T-cell (primary cell): ENCODE measurements at places on chromosomes 1 and 21. TPM values are rescaled to one million over a fixed set of nuclear protein-coding genes. Genes with fewer than 3 reads are reported as not detected.

GRCh38 chr1:234604495-234605398, 5.2 kb downstream of the IRF2BP2 start:
- no peaks in the 10 kb centered on the region for H3K36me3 ChIP-seq
- peak overlapping the region; percentile 87 for H3K4me3 ChIP-seq
- no peak for DNase-seq
- H3K27me3 ChIP-seq: no peaks in the 10 kb centered on the region
- peaks cover 41% of the 10 kb centered on the region for H3K4me1 ChIP-seq

DNA sequence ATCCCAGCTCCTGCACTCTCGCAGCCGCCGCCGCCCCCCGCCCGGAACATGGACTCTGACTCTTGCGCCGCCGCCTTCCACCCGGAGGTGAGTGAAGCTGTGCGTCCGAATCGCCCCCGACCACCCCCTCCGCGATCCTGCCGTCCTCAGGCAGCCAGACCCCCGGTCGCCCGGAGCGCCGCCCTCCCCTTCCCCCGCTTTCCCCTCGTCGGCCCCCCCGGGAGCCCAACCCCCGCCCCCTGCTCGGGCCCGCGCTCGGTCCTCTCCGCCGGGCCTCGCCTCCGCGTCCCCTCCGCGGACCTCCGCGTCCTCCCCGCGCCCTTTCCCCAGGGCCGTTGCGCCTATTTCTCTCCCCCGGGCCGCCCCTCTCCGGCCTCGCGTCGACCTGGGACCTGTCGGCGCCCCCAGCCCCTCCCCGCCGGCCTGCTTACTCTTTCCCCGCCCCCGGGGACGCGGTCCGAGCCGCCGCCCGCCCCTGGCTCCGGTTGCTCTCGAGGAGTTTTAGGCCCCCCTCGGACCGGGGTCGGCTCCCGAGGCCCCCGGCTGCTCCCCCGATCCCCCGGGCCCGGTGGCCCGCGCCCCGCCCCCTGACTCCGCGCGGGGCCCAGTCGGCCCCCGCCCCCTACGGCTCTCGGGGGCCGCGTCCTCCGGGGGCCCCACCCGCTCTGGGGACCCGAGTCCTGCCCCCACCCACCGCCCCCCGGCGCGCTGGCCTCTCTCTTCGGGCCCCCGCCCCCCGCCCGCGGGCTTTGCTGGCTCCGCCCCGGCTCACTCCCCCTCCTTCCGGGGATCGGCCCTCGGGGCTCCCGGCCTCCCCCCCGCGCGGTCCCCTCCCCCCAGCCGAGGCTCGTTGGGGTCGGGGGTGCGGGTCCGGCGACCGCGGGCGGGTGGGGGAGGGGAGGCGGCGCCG, 743 bp downstream of the PHF13 start:
- no peaks in the 10 kb centered on the region for H3K27me3 ChIP-seq
- H3K4me1 ChIP-seq: peaks cover 16% of the 10 kb centered on the region
- H3K4me3 ChIP-seq: peak overlapping the region; percentile 53
- peak; percentile 51 for DNase-seq
- no peak overlapping the region for H3K27ac ChIP-seq

DNA sequence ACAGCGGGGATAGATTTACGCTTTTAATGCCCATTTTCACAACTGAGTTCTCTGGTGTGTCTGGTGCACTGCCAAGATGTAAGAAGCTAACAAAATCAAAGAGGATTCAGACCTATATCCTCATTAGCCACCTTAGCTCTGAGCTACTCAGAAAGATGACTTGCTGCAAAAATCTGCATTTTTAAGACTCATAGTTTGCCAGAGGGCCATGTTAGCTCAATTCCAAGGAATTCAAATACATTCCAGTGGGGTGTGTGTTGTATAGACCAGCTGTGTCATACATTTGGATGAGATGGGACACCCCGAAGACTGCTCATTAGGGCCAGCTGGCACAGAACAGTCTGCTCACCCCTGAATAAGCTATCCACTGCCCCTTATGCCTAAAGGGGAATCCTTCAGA, 8.9 kb downstream of the DENND2D start:
- no peak overlapping the region for H3K4me3 ChIP-seq
- H3K36me3 ChIP-seq: peaks cover 99% of the 10 kb centered on the region
- DNase-seq: no peak
- peak overlapping the region; percentile 76 for H3K27ac ChIP-seq
- peaks cover 87% of the 10 kb centered on the region for H3K4me1 ChIP-seq
- no peaks in the 10 kb centered on the region for H3K27me3 ChIP-seq

- no peaks in the 10 kb centered on the region for H3K4me1 ChIP-seq
- H3K36me3 ChIP-seq: no peaks in the 10 kb centered on the region
- H3K27me3 ChIP-seq: no peaks in the 10 kb centered on the region
- H3K27ac ChIP-seq: no peak overlapping the region
- H3K4me3 ChIP-seq: no peak overlapping the region
- no peak for DNase-seq
Measured at GRCh38 chr1:33515112-33515511, 42.7 kb downstream of the ZSCAN20 start.

- no peaks in the 10 kb centered on the region for H3K36me3 ChIP-seq
- H3K27me3 ChIP-seq: no peaks in the 10 kb centered on the region
- no peak overlapping the region for H3K27ac ChIP-seq
- H3K4me1 ChIP-seq: no peaks in the 10 kb centered on the region
- no peak for DNase-seq
Measured at GRCh38 chr1:113983391-113983790, 4.1 kb downstream of the OLFML3 start.

DNA sequence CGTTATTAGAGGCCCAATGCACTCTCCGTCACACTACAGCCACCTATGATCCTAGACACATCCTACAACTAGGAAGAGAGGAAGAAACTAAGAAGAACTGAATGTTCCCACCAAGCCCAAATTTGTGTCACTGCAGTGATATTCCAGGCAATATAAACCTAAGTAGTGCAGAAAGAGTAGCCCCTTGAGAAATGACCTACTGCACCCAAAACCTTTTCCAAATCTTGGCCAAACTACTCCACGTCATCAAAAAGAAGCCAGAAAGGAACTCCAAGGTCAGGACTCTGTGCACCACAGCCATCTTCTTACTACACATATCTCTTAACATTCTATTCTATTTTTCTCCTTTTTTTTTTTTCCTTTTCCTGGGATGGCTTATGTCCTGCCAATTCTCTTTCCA, 60.2 kb downstream of the ADAMTS1 start:
- H3K27ac ChIP-seq: no peak overlapping the region
- no peaks in the 10 kb centered on the region for H3K27me3 ChIP-seq
- DNase-seq: no peak
- H3K4me3 ChIP-seq: no peak overlapping the region

DNA sequence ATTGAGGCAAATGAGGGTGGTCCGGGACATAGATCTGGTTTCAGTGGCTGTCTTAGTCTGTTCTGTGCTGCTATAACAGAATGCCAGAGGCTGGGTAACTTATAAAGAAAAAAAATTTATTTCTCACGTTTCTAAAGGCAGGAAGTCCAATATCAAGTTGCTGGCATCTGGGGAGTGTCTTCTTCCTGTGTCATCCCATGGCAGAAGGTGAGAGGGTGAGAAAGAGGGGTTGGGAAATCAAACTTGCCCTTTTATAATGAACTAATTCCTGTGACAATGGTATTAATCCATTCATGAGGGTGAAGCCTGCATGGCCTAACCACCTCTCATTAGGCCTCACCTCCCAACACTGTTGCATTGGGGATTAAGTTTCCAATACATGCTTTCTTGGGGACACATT, 3.7 kb upstream of the FGGY start:
- H3K27ac ChIP-seq: peak overlapping the region; percentile 45
- DNase-seq: no peak
- H3K36me3 ChIP-seq: no peaks in the 10 kb centered on the region

GRCh38 chr1:65817891-65818290, 25.2 kb downstream of the PDE4B start:
- H3K36me3 ChIP-seq: no peaks in the 10 kb centered on the region
- DNase-seq: no peak
- peaks cover 3% of the 10 kb centered on the region for H3K27me3 ChIP-seq
- H3K4me1 ChIP-seq: no peaks in the 10 kb centered on the region

GRCh38 chr1:232922485-232922884, 27.9 kb upstream of the NTPCR start:
- peak overlapping the region; percentile 75 for H3K27ac ChIP-seq
- H3K27me3 ChIP-seq: no peaks in the 10 kb centered on the region

DNA sequence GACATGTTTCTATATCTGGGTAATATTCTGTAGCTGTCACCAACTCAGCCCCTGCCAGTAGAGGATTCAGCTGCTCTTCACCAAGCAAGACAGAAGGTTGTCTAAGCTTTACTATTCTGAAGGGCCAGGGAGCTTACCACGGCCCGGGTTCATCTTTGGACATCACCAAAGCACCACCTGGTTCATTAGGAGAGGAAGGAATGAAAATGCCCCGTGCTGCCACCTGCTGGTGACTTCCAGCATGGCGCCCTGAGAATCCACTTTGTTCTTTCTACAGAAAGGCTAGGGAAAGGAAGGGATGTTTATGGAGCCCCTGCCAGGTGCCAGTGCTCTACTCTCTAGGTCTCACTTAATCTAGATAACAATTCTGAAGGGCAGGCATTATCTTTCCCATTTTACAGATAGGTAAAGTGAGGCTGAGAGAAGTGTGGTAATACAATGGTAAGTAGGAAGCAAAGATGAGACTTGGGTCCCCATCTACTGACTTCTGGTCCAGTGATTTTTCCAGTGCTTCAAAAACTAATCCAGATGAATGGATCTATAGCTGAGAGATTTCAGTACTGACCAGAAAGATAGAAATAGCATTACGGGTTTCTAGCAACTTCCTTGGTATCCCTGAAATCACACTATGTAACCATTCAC, 79.5 kb downstream of the BEND5 start:
- no peaks in the 10 kb centered on the region for H3K36me3 ChIP-seq
- H3K27me3 ChIP-seq: peaks cover 9% of the 10 kb centered on the region
- peak; percentile 3 for DNase-seq

LMO4 gene
- 19.3 TPM for total RNA-seq

FCRL6 gene
- 1.2 TPM for total RNA-seq

CA6 gene
- total RNA-seq: 2.8 TPM
